ENCODE measurements at places on chromosomes 4 and X.

DNA sequence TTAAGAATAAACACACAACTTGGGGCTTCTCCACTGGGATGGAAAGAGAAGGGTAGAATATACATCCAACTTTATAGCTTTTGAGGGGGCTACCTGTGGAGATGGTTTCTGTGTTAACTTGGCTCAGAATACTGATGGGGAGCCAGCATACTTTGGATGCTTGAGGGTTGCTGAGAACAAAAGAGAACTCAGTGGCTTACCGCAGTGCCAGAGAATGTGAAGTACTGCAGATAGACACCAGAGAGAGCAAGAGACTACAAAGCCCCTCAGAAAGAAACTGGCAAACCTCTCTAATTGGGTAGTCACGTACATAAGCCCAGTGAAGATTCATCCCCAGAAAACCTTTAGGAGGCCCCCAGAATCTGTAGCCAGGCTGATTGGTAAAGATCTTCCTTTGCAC lies 214.4 kb downstream of the DCHS2 start:
- H3K4me1 ChIP-seq: no peaks in the 10 kb centered on the region
- no peak for DNase-seq
- H3K36me3 ChIP-seq: no peaks in the 10 kb centered on the region
- H3K27ac ChIP-seq: no peak overlapping the region

DNA sequence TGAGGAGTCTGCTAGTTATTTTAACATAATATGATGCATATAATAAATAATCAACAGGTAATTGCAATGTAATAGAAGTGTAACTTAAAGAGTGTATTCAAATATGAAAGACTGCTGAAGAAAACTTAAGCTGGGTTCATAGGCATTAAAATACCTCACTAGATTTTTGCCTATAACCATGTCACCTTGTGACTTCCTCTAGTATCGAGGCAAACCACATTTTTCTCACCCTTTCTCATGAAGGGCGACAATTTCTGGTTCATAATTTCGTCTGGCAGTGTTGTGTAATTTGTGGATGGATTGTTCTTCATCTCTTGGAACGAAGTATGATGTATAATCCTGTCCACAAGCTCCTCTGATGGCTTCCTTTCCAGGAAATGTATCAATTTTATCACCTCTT lies 16.0 kb downstream of the SULT1E1 start:
- H3K27ac ChIP-seq: no peak overlapping the region
- no peak for DNase-seq
- no peaks in the 10 kb centered on the region for H3K36me3 ChIP-seq
- no peaks in the 10 kb centered on the region for H3K4me1 ChIP-seq
- no peaks in the 10 kb centered on the region for H3K27me3 ChIP-seq
- no peak overlapping the region for H3K4me3 ChIP-seq

- H3K27me3 ChIP-seq: no peaks in the 10 kb centered on the region
- no peaks in the 10 kb centered on the region for H3K36me3 ChIP-seq
- no peak for DNase-seq
- H3K4me1 ChIP-seq: no peaks in the 10 kb centered on the region
- H3K27ac ChIP-seq: no peak overlapping the region
Observed at GRCh38 chr4:102094481-102094880, 250.8 kb downstream of the SLC39A8 start.

DNA sequence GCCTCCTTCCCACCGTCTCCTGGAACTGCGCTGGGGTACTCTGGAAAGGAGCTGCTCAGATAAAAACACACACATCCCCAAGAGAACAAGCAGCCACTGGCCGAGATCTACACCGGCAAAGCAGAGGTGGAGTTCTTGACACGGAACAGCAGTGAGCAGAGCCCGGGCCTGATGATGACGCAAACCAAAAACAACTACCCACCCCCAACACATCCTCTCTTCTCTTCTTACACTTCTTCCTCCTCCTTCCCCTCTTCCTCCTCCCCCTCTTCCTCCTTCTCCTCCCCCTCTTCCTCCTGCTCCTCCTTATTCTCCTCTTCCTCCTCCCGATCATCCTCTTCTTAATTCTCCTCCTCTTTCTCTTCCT lies 4.6 kb downstream of the PNMA5 start:
- H3K27ac ChIP-seq: no peak overlapping the region
- H3K27me3 ChIP-seq: no peaks in the 10 kb centered on the region
- no peak overlapping the region for H3K4me3 ChIP-seq
- no peaks in the 10 kb centered on the region for H3K36me3 ChIP-seq
- no peaks in the 10 kb centered on the region for H3K4me1 ChIP-seq

GRCh38 chr4:23822181-23822580 lies 67.7 kb downstream of the PPARGC1A start:
- no peak for DNase-seq
- no peak overlapping the region for H3K27ac ChIP-seq
- no peaks in the 10 kb centered on the region for H3K4me1 ChIP-seq
- H3K36me3 ChIP-seq: peaks cover 26% of the 10 kb centered on the region
- H3K27me3 ChIP-seq: no peaks in the 10 kb centered on the region
- H3K4me3 ChIP-seq: no peak overlapping the region

Measured in right atrium auricular region (tissue), 2 donors.